ENCODE measurements at places on chromosomes 5 and 9. TPM values are rescaled to one million over a fixed set of nuclear protein-coding genes. Genes with fewer than 3 reads are reported as not detected.

Gene CWC27
- total RNA-seq: 24.1 TPM

Gene SUSD3
- total RNA-seq: 8.7 TPM

Gene CCL27
- total RNA-seq: 0.44 TPM

Gene PCDHGA5
- total RNA-seq: 0.20 TPM

Gene CLTB
- 126 TPM for total RNA-seq

Gene GABRA1
- total RNA-seq: not detected

Gene PAPPA
- total RNA-seq: 3.9 TPM

Gene TYRP1
- not detected for total RNA-seq

Gene SPATA31A3
- total RNA-seq: not detected

Gene LRRC70
- total RNA-seq: 1.1 TPM

Gene ENHO
- not detected for total RNA-seq

Gene WWC1
- 97.7 TPM for total RNA-seq

Gene RCL1
- 9.5 TPM for total RNA-seq

Gene FAT2
- 0.48 TPM for total RNA-seq

Gene SURF1
- total RNA-seq: 69.1 TPM

GRCh38 chr5:31415009-31415923 lies 116.6 kb downstream of the DROSHA start:
- no peak for DNase-seq
- H3K4me1 ChIP-seq: no peaks in the 10 kb centered on the region
- H3K27me3 ChIP-seq: no peaks in the 10 kb centered on the region
- no peak overlapping the region for H3K27ac ChIP-seq
- peaks cover 31% of the 10 kb centered on the region for H3K36me3 ChIP-seq

DNA sequence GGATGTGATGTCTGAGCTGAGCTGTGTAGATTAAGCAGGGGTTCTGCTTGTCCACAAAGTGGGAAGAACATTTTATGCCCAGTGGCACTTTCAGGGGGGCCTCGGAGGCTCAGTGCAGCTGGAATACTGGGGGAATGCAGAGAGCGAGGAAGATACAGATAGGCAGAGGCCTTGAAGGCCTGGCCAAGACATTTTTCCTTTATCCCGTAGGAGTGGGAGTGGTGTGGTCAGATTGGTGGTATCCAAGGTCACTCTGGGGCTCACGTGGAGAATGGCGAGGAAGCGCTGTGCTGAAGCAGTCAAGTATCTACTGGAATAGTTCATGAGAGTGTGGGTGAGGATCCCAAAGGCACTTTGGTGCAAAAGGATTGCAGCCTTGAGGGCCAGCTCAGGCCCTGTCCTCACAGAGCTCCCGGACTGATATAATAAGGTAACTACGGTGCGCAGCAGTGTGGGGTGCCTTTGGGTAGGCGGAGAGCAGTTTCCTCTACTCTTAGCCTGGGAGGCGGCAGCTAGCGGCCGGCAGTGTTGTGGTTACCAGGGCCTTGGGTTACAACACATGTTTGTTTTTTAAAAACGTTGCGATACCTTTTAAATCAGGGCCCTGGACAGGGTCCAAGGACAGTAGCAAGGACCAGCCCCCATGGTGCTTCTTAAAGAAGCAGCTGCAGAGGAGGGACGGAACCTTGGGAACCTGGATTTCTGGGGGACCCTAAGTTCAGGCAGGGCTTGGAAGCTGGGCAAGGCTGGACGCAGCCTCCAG lies 10.8 kb upstream of the CCDC69 start:
- peaks cover 7% of the 10 kb centered on the region for H3K27me3 ChIP-seq
- no peaks in the 10 kb centered on the region for H3K4me1 ChIP-seq
- peak; percentile 45 for DNase-seq
- no peaks in the 10 kb centered on the region for H3K36me3 ChIP-seq
- H3K4me3 ChIP-seq: no peak overlapping the region

DNA sequence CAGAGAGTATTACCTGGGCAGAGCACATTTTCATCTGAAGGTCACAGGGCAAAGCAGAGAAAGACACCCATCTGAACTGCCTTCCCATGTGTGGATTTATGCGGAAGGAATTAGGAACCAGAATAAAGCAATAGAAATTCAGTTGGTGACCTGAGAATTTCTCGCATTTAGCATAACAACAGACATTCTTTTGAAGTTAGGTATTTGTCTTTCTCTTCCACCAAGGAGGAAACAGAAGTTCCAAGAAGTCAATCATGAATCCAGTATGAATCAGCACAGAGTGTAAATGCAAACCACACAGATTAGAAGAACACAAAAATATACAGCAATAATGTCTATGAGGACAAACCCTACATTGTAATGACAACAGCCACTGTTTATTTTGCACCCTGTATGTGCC lies 515.2 kb upstream of the BRINP1 start:
- H3K4me3 ChIP-seq: no peak overlapping the region
- H3K27me3 ChIP-seq: peaks cover 5% of the 10 kb centered on the region
- no peaks in the 10 kb centered on the region for H3K4me1 ChIP-seq
- no peaks in the 10 kb centered on the region for H3K36me3 ChIP-seq
- H3K27ac ChIP-seq: no peak overlapping the region
- no peak for DNase-seq

- no peaks in the 10 kb centered on the region for H3K27me3 ChIP-seq
- DNase-seq: peak; percentile 49
- peak overlapping the region; percentile 56 for H3K27ac ChIP-seq
- H3K36me3 ChIP-seq: no peaks in the 10 kb centered on the region
- peaks cover 26% of the 10 kb centered on the region for H3K4me1 ChIP-seq
Measured at GRCh38 chr5:94618029-94618492, 343 bp downstream of the KIAA0825 start.

- no peaks in the 10 kb centered on the region for H3K36me3 ChIP-seq
- H3K27ac ChIP-seq: no peak overlapping the region
- no peaks in the 10 kb centered on the region for H3K4me1 ChIP-seq
- peaks cover 83% of the 10 kb centered on the region for H3K27me3 ChIP-seq
- no peak overlapping the region for H3K4me3 ChIP-seq
Measured at GRCh38 chr5:31944684-31945445, 229.3 kb downstream of the GOLPH3 start.

- no peak for DNase-seq
Measured at GRCh38 chr9:93503381-93503780, 50.0 kb upstream of the FAM120AOS start.

GRCh38 chr9:103981912-103982311 lies 112.2 kb upstream of the SMC2 start:
- no peaks in the 10 kb centered on the region for H3K27me3 ChIP-seq
- H3K4me1 ChIP-seq: no peaks in the 10 kb centered on the region
- H3K27ac ChIP-seq: no peak overlapping the region
- no peak overlapping the region for H3K4me3 ChIP-seq
- H3K36me3 ChIP-seq: no peaks in the 10 kb centered on the region
- no peak for DNase-seq

GRCh38 chr9:92964607-92965060 lies 17.3 kb downstream of the FGD3 start:
- H3K4me3 ChIP-seq: no peak overlapping the region
- H3K27ac ChIP-seq: no peak overlapping the region
- no peak for DNase-seq
- peaks cover 9% of the 10 kb centered on the region for H3K4me1 ChIP-seq
- H3K36me3 ChIP-seq: no peaks in the 10 kb centered on the region

DNA sequence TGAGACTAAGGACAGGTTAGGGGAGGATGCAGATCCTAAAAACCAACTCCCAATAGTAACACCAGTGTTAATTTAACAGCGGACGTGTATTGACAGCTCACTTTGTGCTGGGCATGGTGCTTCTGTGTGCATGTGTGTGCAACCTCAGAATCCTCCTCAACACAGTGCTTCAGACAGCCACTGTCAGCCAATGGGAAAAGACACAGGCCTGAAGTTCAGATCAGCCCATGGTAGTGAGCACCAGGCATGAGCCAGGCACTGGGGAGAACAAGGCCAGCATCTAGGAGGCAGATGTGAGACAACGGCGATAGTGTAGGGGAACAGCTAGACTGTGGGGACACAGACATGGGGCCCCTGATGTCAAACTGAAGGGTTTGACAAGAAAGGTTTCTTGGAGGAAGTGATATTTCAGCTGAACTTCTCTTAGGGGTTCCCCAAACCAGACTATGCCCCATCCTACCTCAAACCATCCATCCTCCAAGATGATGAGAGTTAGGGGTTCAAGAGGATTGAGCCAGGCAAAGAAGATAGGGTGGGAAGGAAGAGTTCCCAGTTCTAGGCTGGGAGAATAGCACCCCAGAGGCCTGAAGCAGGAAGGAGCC lies 71.5 kb upstream of the PSD2 start:
- no peak overlapping the region for H3K27ac ChIP-seq
- no peak overlapping the region for H3K4me3 ChIP-seq
- DNase-seq: no peak
- no peaks in the 10 kb centered on the region for H3K36me3 ChIP-seq
- H3K27me3 ChIP-seq: no peaks in the 10 kb centered on the region

GRCh38 chr5:150117945-150118560 lies 31.7 kb upstream of the CSF1R start:
- no peak overlapping the region for H3K27ac ChIP-seq
- H3K4me1 ChIP-seq: peaks cover 14% of the 10 kb centered on the region
- no peak for DNase-seq
- H3K36me3 ChIP-seq: no peaks in the 10 kb centered on the region

DNA sequence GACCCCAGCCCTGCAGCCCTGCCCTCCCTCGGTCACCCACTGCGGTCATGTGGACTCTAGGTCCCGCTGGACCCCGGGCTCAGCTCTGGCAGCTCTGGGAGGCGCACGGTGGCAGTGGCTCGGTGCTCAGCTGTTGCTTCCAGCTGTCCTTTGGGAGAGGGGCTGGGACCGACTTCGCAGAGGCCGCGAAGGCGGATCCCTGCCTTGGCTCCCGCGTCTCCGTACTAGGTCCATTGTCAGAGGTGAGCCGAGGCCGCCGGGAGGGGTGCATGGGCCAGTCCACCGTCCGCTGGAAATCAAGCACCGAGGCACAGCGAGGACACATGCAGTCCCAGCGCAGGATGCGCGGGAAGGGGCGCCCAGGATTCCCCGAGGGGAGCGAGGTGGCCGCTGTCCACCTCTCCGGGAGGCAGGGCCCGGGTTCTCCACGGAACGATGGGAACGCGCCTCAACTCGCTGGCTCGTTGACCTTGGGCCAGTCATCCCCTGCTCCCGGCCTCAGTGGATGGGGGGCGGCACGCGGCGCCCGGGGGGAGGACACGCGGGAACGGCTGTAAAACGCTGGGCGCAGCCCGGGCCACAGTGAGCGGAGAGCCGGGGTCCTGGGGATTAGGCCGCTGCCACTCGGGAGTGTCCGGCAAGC lies 732 bp downstream of the GBGT1 start:
- no peak overlapping the region for H3K4me3 ChIP-seq
- no peak overlapping the region for H3K27ac ChIP-seq
- no peak for DNase-seq
- no peaks in the 10 kb centered on the region for H3K36me3 ChIP-seq
- no peaks in the 10 kb centered on the region for H3K4me1 ChIP-seq
- H3K27me3 ChIP-seq: peaks cover 17% of the 10 kb centered on the region

DNA sequence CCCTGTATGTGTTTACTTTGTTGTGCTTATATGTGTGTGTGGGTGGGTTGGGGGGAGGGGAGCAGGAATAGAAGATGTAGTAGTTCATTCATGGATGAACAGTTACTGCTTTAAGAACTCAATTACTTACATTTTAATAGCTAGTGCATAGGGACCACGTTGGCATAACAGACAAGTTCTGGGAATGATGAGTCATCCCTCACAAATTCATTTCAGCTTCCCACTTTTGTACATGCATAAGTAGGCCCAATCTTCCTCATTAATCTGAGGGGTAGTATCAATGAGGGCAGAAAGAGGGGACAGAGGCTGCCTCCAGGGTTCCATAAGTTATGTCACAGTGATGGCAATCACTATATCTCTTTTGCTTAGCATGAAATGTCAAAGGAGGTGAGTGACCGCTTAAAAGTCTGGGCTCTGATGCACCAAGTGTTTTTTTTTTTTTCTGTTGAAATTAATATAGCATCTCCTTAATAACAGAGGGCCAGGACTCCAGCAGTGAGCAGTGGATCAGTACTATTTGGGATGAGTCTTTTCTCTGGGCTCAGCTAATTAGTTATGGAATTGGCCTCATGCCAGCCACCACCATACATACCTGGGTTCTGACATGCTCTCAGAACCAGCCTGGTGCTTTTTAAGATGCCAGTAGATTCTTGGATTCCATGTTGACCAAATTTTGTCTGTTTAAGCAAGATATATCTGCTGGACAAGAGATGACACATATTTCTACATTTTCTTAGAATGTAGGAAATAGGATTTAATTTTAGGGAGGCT lies 37.1 kb downstream of the PRDM6 start:
- H3K27me3 ChIP-seq: no peaks in the 10 kb centered on the region
- H3K36me3 ChIP-seq: no peaks in the 10 kb centered on the region
- no peak overlapping the region for H3K4me3 ChIP-seq
- no peak for DNase-seq
- 0 out of 2 replicates have a peak, but pooled peaks cover 3% of the 10 kb centered on the region for H3K4me1 ChIP-seq

- H3K36me3 ChIP-seq: no peaks in the 10 kb centered on the region
- H3K4me1 ChIP-seq: peaks cover 22% of the 10 kb centered on the region
- no peak for DNase-seq
Measured at GRCh38 chr9:125494653-125494915, 212.4 kb downstream of the MAPKAP1 start.

- no peak for DNase-seq
- H3K27ac ChIP-seq: no peak overlapping the region
- H3K4me3 ChIP-seq: no peak overlapping the region
- no peaks in the 10 kb centered on the region for H3K36me3 ChIP-seq
- no peaks in the 10 kb centered on the region for H3K27me3 ChIP-seq
- peaks cover 10% of the 10 kb centered on the region for H3K4me1 ChIP-seq
Measured at GRCh38 chr9:127033789-127034188, 88.6 kb downstream of the ANGPTL2 start.

DNA sequence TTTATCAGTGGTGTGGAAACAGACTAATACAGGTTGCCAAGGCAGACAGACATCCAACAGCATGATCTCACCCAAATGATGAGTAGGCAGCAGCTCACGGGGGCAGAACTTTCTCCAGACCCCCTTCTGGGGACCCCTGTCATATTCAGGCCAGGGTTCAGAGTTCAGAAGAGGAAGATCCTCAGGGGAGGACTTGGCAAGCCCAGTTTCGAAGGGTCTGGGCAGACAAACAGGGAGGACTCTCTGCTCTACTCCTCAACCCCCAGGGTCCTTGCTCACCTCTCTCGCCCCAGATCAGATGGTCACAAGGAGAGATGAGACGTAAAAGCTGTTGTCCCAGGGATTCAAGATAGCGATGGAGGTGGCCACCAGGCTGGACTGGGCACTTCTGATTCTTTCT lies 215.1 kb upstream of the MVB12B start:
- no peaks in the 10 kb centered on the region for H3K36me3 ChIP-seq
- peaks cover 96% of the 10 kb centered on the region for H3K27me3 ChIP-seq
- DNase-seq: no peak
- H3K27ac ChIP-seq: no peak overlapping the region

GRCh38 chr5:62343428-62343827 lies 37.4 kb downstream of the KIF2A start:
- no peaks in the 10 kb centered on the region for H3K27me3 ChIP-seq
- no peak overlapping the region for H3K27ac ChIP-seq
- peaks cover 5% of the 10 kb centered on the region for H3K36me3 ChIP-seq
- no peak overlapping the region for H3K4me3 ChIP-seq
- H3K4me1 ChIP-seq: no peaks in the 10 kb centered on the region
- DNase-seq: no peak

- H3K27me3 ChIP-seq: no peaks in the 10 kb centered on the region
- DNase-seq: no peak
- H3K27ac ChIP-seq: no peak overlapping the region
- no peak overlapping the region for H3K4me3 ChIP-seq
Measured at GRCh38 chr5:77131361-77131760, 44.3 kb upstream of the ZBED3 start.

- DNase-seq: no peak
- H3K4me3 ChIP-seq: no peak overlapping the region
- H3K27ac ChIP-seq: no peak overlapping the region
- no peaks in the 10 kb centered on the region for H3K36me3 ChIP-seq
- no peaks in the 10 kb centered on the region for H3K4me1 ChIP-seq
Measured at GRCh38 chr5:104942735-104943134, 1380.1 kb upstream of the NUDT12 start.

Measured in PC-9 (cell line).